ENCODE measurements at places on chromosomes 6 and 20. TPM values are rescaled to one million over a fixed set of nuclear protein-coding genes. Genes with fewer than 3 reads are reported as not detected.

The GHRH gene
- total RNA-seq, result not detected

The PPP1R18 gene
- total RNA-seq, result 31.5 TPM

The EPB41L1 gene
- 165 TPM for total RNA-seq

The ZSCAN16 gene
- 9.9 TPM for total RNA-seq

The OR2B6 gene
- not detected for total RNA-seq
